Caudate nucleus (tissue), 63 donors: ENCODE measurements at places on chromosomes 7 and 10.

DNA sequence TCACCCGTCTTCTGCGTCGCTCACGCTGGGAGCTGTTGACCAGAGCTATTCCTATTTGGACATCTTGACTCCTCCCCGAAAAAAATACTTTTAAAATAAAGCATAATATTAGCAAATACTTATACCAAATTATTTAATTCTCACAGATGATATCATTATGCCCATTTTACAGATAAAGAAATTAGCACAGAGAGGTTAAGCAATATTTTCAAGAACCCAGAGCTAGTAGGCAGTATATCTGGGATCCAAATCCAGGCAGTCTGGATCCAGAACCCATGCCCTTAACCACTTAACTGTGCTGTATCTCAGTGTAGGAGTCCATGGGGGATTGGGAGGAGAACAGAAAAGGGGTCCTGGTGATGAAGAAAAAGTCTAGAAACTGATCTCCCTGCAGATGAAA, 6.1 kb downstream of the IQUB start:
- DNase-seq = no peak

GRCh38 chr7:111006691-111007090, 84.2 kb upstream of the LRRN3 start:
- no peak for DNase-seq

DNA sequence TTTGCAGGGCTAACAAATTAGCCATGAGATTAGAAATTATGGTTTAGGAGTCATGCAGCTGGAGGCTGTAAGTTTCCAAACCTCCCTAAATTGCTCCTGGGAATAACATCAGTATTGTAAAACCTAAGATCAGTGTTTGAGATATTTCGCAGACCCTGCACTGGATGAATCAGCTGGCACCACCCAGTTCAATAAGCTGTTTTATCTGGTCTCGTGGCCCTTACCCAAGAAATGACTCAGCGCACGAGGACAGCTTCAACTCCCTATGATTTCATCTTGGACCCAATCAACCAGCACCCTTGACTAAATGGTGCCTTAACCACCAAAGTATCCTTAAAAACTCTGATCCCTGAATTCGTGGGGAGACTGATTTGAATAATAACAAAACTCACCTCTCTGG, 482.0 kb upstream of the PCDH15 start:
- no peak for DNase-seq

DNA sequence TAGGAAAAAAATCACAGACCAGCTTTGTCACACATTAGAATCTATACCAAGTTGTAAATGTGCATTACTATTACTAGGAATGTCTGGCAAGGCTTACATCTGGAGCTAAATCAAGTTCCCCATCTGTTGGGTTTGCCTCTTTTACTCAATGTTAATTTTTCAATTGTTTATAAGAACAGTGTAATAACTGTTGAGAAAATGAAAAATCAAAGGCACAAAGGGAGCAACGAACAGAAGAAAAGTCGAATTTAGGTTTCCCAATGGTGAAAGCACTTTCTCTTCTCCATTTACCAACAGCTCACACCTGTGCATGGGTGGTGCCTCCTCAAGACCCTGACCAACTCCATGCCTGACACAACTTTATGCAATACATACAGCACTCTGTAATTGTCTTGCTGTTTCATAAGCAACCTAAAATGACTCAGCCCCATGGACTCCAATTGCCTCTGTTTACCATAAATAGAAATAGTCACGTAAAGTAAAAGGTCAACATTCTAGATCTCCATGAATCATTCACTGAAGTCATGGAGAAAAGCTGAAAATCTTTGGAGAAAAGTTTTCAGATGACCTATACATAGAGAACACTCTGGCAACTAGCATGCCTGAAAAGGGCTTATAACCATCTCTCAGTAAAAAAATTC, 95.5 kb upstream of the KCNIP2 start:
- no peak for DNase-seq

- no peak for DNase-seq
Observed at GRCh38 chr10:29635711-29636144, 957 bp upstream of the SVIL start.

DNA sequence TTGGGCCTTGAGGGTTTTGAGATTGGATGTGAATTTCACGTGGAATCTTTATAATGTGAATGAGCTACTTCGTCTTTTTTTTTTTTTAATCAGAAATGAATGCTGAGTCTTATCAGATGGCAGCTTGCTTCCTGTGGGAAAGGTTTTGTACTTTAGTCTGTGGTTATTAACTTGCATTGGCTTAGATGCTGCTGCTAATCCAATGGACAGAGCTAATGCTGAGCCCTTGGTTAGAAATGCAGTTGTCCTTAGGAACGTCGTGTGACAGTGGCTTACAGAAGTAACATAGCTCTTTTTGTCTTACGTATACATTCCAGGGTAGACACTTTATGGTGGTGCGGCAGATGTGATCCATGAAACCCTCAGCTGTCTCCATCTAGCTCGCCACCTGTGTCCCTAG, 32.8 kb downstream of the ADCY1 start:
- no peak for DNase-seq

DNA sequence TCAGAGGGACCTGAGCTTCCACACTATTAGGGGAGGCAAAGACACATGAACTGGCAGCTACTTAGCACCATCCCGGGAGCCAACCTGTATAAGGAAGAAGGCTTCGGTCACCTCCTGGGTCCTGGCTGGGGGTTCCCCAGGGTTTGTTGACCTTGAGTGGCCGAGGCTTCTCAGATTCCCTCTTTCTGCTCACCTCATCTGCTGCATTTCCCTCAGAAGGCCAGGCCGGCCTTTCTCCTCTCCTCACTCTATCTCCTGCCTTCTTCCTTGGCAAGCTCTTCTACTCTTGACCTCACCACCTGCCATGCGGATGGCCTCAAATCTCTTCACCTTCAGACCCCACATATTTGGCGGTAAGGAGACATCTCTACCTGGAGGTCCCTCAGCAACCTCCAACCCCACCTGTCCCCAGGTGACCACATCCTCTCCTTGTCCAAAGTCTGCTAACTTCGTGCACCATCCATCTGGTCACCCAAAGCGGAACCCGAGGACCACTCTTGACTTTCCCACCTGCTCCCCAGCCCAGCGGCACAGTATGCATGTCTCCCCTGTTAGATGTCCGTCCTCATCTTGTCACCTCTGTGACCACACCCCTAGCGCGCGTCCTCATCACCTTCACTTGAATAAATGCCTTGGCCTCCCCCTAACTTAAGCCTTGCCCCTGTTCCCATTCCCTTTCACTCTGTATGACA, 133.8 kb upstream of the UNC5B start:
- no peak for DNase-seq

- no peak for DNase-seq
Observed at GRCh38 chr10:104680467-104681401, 39.6 kb downstream of the SORCS3 start.

DNA sequence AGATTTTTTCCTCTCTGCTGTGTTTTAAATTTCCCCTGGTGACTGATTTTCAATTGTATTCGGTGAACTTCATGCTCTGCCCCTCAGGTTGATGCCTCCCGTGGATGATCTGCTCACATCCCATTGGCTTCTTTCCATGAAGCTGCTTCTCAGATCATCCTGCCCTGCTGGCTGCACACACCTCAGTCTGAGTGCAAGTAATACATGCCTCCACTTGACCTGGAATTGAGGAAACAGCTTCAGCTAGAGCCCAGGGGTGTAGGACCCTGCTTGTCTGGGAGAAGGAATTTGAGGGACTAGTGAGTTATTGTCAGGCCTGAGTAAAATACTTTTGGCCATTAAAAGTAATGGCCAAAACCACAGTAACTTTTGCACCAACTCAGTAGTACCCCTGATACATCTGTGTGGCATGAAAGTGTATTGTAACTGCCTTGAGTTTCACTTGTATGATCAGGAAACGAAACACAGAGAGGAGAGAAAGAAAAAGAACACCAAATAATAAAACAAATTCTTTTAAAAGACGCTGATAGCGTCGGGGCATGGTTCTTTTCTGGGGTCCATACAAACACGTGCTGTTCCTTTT, 49.4 kb downstream of the SPAM1 start:
- no peak for DNase-seq

DNA sequence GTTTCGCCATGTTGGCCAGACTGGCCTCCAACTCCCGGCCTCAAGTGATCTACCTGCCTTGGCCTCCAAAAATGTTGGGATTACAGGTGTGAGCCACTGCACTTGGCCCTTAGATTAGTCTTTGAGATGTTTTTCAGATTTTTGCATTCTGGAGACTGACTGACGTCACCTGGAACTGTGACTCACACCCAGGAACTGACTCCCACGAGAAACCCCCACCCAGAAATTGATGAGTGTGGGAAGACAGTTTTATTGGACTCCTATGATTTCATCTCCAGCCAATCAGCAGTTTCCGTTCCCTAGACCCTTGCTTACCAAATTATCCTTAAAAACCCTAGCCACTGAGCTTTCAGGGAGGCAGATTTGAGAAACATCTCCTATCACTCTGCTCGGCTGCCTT, 867.3 kb downstream of the TYW1 start:
- peak; percentile 47 for DNase-seq

DNA sequence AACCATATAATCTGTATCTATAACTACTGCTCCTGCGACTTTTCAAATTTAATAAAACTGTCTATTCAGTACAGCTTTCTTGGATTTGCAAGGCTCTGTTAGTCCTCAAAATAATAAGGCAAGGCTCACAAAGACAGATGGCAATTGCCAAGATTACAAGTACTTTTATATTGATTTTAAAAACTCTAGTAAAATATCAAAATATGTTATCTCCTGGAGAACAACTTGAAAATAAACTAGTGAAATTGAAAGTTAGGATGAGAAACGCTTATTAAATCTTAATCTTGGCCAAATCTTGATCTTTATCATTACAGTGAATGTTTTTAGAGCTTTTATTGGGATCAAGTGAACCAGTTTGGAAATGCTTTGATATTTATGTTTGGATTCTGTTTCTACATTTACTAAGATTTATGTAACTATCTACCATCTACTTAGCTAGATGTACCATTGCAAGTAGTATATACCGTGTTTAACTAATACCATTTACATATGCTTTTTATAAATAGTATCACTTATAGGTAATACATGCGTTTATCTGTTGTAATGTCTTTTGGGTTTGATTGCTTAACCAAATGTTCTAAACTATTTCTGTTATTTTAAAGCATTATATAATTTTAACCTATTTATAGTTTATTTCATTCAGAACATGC, 70.0 kb downstream of the CABCOCO1 start:
- DNase-seq = no peak

DNA sequence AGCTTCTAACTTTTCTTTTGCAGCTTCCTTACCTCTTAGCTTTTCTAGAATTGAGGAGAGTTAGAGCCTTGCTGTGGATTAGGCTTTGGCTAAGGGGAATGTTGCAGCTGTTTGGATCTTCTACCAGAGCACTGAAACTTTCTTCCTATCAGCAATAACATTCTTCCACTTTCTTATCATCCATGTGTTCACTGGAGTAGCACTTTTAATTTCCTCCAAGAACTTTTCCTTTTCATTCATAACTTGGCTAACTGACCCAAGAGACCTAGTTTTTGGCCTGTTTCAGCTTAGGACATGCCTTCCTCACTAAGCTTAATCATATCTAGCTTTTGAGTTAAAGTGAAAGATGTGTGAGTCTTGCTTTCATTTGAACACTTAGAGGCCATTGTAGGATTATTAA, 19.6 kb downstream of the MINPP1 start:
- no peak for DNase-seq

DNA sequence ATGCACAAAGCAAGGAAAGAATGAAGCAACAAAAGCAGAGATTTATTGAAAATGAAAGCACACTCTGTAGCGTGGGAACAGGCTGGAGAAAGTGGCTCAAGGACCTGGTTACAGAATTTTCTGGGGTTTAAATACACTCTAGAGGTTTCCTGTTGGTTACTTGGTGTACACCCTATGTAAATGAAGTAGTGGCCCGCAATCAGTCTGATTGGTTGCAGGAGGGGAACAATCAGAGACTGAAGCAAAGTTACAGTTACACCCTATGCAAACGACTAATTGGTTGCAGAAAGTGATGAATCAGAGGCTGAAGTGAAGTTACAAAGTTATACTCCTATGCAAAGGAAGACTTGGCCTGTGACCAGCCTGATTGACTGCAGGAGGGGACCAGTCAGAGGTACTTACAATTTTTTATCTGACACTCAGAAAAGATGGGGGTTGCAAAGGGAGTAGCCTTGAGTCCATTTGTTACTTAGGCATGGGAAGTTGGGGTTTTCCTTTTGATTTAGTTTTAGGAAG, 3.6 kb upstream of the MTPN start:
- no peak for DNase-seq

GRCh38 chr7:95089414-95090315, 182.3 kb downstream of the PPP1R9A start:
- no peak for DNase-seq

GRCh38 chr7:41709621-41710020, 6.7 kb upstream of the INHBA start:
- DNase-seq = no peak

DNA sequence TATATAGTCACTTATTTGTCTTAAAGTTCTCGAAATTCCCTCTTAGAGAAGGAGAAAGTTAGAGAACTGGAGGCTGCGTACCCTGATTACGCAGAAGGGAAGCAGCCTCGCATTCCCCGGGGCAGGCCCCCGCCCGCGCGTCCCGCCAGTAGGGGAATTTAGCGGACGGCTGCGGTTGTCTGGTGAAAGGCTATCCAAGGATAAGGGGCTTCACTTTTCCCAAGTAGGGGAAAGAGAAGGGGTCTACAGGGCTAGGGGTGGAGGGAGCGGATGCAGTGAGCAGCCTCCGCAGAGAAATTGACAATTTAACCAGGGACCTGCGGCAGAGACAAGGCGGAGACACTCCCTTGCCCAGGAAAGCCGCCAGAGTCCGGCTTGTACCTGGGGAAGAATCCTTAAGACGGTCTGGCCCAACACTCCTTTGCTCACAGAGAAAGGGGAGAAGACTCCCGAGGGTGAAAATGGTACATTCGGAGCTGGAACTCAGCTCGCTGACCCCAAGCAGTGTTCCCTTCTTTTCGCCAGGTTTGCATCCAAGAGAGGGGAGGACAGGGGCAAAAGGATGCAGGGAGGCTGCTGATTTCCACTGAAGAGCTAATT, 994 bp upstream of the MAGI2 start:
- DNase-seq = no peak

DNA sequence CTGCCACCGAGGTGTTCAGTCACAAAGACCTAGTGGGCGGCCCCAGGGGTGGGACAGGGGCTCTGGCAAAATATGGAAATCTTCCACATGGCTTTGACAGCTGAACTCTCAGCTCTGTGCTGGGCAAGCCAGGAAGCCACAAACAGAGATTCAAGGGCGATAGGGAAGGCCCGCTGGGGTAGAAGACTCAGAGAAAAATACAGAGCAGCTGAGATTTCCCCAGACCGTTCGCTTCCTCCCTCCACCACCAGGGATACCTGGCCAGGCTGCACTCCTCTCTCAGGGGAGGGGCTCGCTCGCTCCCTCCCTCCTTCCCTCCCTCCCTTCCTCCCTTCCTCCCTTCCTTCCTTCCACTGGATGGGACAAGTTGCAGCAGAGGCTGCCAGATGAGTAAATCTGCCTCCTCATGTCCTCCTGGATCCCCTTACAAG, 260.5 kb downstream of the PRPF18 start:
- no peak for DNase-seq

DNA sequence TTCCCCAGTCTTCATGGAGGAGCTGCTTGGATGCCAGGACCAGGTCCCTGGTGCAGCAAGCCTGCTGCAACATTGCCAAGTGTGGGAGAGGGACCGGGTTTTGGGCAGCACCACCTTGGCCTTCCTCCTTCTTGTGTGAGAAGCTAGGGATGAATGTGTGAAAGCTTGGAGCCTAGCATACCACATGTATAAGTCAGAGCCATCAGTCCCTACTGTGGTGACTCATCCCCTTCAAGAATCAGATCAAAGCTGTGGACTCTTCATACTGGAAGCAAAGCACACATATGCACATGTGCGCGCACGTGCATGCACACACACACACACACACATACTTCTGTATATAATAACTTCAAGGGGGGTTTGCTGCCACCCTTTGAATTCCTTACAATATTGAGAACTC, 527.8 kb downstream of the LRMDA start:
- no peak for DNase-seq
